Eye (tissue), 1 donor: ENCODE measurements at places on chromosomes 3 and 15.

GRCh38 chr3:98897701-98898100, 3.8 kb downstream of the DCBLD2 start:
- DNase-seq: no peak

- DNase-seq: no peak
Observed at GRCh38 chr3:151293127-151293526, 14.8 kb upstream of the P2RY14 start.

- no peak for DNase-seq
Observed at GRCh38 chr3:123344907-123345594, 103.8 kb downstream of the ADCY5 start.

DNA sequence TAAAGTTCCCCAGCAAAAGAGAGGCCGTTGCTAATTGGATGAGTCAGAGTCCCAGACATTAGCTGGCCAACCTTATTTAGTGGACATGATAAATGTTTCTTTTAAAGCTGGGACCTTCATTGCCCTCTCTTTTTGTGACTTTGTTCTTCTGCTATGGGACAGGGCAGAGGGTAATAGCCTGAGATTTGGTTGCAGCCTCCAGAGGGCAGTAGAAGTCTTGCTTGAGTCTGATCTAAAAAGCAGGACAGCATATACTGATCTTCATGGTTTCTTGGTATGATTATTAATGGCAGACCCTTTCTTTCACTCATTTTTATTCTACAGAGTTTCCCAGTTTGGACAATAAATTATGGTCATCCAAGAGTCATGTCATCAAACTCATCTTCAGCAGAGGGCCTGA, 25.1 kb upstream of the ZKSCAN7 start:
- DNase-seq: no peak

DNA sequence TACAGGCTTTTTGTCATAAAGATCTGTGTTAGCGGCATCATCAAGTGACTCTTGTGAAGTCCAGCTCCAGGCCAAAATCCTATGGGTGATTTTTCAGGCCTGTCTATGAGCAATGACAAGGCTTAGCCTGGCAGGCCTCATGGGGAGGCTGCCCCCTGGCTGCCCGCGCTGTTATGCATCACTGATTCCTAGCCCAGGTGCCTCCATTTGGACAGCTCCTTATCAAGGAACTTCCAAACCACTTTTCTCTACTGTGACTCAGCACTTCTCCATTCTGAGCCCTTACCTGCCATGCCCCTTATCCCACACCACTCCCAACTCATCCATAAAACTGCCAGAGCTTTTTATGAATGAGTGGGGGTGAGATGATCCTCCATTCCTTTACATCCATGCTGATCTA, 91.5 kb upstream of the C3orf80 start:
- DNase-seq: no peak

- no peak for DNase-seq
Observed at GRCh38 chr15:25682340-25682739, 180.8 kb downstream of the ATP10A start.

GRCh38 chr3:179005213-179005612, 66.4 kb downstream of the ZMAT3 start:
- no peak for DNase-seq

DNA sequence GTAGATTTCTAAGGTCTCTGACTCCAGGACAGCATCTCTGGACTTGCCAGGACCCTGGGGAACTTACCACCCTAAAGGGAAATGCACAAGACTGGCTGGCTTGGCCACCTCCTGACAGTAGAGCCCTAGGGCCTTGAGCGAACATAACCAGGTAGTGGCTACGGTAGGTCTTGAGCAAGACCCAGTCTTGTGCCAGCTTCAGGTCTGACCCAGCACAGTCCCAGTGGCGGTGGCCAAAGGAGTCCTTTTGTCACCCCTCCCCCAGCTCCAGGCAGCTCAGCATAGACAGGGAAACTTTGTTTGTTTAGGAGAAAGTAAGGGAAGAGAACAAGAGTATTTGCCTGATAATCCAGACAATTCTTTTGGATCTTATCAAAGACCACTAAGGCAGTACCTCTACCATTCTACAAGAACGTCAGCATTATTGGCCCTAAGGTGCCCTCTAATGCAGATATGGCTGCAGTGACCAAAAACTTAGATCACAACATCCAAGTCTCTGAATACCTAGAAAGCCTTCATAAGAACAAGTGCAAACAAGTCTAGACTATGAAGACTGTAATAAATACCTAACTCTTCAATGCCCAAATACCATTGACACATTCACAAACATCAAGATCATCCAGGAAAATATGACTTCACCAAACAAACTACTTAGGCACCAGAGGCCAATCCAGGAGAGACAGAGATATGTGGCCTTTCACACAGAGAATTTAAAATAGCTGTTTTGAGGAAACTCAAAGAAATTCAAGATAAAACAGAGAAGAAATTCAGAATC, 38.7 kb upstream of the FBN1 start:
- no peak for DNase-seq

GRCh38 chr15:87716422-87716821, 540.1 kb downstream of the NTRK3 start:
- no peak for DNase-seq

- no peak for DNase-seq
Observed at GRCh38 chr3:45145223-45145622, 955 bp downstream of the CDCP1 start.

GRCh38 chr15:41779662-41780157, 5.4 kb downstream of the MAPKBP1 start:
- no peak for DNase-seq

- DNase-seq: peak; percentile 12
Observed at GRCh38 chr3:169813757-169814517, 1.2 kb upstream of the LRRC34 start.

GRCh38 chr3:52023860-52024764, 28.4 kb upstream of the RPL29 start:
- DNase-seq: no peak

DNA sequence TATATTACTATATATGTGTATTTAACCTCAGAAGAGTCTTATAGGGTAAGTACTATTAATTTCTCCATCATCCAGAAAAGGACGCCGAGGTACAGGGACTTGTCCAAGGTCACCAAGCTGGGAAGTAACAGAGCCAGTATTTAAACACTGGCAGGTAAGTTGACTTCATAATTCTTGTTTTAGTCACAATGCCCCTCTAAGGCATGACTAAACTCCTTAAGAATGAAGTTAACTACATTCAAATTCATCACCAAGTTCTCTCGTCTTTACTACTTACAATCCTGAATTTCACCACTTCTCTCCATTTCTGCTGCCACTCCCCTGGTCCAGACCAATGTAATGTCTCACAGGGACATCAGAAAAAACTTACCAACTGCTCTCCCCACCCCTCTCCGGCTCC, 312.1 kb downstream of the GRM7 start:
- DNase-seq: no peak

DNA sequence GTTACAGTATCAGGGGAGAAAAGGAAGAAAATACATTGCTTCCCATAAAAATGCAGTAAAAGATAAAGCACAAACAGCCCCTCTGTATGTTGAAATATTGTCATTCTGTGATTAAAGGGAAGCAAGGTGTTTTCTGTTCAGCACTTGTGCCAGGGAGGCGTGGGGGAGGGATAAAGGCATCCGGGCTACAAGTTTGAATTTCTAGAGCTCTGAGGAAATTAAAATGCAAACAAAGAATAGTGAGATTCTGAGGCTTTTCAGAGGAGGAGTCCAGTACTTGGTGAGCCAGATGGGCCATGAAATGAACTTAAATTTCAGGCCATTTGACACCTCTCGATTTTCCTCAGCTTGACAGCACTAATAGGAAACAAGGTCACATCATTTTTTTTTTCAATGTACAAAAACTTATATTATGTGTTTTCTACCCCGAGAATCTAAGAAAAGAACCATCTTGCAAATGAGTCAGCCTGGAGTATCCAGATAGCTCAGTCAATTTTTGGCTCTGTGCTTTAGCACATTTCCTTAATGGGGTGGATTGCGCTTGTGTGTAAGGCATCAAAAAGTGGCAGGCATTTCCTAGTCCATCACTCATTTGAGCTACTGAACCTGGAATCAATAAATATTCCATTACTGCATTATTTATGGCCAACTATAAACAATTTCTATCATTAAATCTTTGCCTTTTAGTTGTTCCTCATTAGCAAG, 640.8 kb upstream of the TBL1XR1 start:
- DNase-seq: no peak

GRCh38 chr3:16547561-16548357, 34.3 kb upstream of the RFTN1 start:
- DNase-seq: no peak
